ENCODE measurements at places on chromosomes 11 and 22.

- no peak for DNase-seq
Measured at GRCh38 chr11:64734811-64735724, 8.9 kb downstream of the RASGRP2 start.

- DNase-seq: no peak
Measured at GRCh38 chr22:28779833-28780232, 7.3 kb downstream of the CCDC117 start.

DNA sequence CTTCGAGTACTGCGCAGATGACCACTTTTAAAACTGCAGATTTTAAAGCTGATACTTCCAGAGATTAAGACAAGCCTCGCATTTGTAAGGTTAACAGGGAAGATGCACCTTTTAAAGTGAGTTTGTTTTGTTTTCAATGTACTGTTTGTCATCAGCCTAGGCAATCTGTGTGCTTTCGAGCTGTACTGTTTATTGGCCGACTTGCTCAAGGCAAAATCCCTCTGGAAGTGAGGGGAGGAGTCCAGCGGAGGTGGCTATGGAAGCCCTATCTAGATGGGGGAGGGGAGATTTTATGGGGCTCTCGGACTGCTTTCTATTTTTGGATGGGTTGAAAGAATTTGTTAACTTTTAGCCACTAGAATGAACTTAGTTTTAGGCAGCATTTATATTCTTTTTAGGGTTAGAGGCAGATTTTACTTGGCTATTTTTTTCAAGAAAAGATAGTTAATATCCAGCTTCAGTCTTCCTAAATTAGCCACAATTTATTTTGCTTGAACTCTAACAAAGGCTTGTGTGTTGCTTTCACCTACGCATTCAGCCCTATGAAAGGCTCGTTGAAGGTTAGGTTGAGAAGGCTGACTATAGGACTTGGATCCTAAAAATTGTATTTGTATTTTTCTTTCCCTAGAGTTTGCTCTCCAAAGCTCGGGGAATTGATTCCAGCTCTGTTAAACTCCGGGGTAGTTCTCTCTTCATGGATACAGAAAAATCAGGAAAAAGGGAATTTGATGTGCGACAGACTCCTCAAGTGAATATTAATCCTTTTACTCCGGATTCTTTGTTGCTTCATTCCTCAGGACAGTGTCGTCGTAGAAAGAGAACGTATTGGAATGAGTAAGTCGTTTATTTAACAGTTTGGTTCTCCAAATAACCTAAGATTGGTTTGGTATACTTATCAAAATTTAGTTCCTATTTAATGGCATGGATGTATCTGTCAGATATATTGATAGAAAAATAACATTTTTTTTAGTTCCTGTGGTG lies 2.1 kb downstream of the WEE1 start:
- peak; percentile 55 for DNase-seq

DNA sequence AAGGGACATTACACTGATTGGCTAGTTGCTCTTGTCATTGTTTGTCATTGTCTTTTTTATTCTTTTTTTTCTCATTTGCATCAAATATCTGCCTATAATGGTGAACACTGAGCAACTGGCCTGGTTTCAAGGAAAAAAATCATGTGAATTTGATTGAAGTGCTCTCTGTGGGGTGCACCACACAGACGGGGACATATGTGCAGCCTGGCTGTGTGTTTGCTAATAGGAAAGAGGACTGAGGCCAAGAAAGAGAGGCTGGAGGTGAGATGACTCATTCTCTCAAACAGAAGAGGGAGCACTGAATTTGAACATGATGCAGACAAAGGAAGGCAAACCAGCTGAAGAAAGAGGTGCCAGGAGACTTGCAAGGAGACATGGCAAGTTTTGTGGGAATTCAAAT lies 684.9 kb upstream of the CCDC90B start:
- no peak for DNase-seq

DNA sequence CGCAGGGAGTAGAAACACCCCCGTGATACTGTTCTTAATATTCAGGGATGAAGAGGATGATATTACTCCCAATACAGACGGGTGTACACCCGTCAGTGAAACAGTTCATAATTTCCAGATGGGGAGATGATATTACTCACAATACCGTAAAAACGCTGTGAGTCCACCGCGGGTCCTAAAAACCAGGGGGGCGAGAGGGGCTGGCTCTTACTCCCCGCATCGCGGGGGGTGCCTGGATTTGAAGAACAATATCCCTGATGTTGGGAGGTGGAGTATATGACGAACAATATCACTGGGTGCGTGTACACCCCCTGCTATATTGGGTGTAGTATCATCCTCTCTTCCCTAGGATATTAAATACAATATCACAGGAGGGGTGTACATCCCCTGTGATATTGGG lies 20.5 kb upstream of the APOL5 start:
- no peak for DNase-seq

DNA sequence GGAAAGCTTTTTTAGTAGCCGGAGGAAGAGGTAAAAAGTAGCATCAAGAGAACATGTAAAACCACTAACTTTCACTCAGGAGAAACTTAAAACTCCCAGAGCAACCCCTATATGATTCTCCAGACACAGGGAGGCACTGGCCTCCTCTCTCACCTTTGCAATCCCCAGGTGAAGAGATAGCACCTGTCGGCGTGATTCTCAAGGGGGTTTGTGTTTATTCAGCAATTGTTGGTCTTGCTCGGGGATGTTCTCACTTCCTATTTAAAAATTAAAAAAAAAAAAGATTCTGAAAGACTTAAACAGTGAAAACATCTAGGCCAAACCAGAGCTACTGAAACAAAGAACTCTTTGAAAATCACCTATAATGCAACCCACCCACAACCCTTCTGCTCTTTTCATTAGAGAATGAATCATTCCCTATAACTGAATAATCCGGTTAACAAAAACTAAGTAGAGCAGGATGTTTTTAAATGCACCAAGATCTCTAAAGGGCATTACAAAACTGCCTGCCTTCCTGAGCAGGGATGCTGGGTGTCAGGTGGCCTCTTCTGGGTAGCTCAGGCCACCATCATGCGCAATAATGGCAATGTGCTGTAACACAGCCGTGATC lies 24.9 kb downstream of the DHCR7 start:
- no peak for DNase-seq

- no peak for DNase-seq
Measured at GRCh38 chr11:65843811-65844210, 10.0 kb downstream of the SNX32 start.

DNA sequence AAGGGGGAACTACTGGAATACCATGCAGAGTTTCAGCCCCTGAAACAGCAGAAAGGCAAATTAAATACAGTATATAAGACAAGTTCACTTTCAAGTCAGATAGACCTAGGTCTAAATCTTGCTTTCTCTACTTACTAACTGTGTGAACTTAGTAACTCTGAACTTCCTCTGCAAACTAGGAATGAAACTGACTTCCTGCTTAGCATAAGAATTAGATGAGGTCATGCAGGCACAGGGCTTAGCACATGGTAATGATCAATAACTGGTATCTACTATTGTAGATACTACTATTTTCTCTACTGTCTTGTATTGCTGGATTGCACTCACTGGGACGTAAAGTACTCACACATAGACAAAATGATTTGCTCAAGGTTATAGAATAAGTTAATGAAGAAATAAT lies 51.5 kb upstream of the MTNR1B start:
- no peak for DNase-seq

DNA sequence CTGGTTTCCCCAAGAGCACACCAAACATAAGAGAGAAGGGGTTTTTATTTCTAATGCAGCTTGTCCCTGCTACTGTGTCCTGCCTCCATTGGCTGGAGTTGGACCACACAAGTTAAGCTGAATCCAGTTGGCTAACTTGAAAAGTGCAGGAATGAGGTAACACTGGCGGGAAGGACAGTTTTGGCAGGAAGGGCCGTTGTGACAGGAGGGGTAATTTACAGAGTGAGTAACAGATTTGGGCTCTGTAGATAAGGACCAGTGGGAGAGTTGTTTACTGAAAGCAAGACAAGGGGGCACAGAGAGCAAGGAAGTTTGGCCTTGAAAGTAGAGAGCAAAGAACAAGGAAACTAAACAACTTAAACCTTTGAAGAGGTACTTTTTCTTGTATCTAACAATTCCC lies 1623.3 kb upstream of the RAG2 start:
- DNase-seq: no peak

- no peak for DNase-seq
Measured at GRCh38 chr22:48105259-48105658, 1342.8 kb downstream of the TBC1D22A start.

DNA sequence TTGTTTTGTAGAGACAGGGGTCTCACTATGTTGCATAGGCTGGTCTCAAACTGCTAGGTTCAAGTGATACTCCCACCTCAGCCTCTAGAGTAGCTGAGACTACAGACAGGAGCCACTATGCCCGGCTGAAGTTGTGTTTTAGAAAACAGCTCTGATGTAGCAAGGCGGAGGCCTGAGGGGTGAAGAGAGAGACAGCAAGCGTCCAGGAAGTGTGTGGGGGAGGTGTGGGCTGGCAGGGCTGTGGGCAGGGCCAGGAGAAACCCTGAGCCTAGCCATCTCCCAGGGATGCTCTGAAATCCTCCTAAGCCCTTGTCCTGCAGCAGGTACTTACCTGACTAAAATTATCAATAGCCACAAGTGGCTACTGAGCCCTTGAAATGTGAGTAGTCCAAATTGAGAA lies 16.1 kb upstream of the RPS3 start:
- no peak for DNase-seq

DNA sequence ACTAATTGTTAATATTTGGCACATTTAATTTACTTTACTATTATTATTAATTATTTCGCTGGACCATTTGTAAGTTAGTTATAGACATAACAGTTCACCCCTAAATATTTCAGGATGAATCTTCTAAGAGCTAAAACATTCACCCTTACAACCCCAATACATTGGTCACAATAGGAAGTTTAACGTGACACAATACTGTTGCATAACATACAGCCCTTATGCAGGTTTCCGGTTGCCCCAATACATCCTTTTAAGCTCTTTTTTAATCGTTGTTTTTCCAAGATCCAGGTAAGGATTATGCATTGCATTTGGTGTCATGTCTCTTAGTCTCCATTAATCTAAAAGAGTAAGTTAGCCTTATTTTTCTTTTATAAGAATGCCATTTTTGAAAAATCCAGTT lies 71.2 kb downstream of the HSD17B12 start:
- no peak for DNase-seq

DNA sequence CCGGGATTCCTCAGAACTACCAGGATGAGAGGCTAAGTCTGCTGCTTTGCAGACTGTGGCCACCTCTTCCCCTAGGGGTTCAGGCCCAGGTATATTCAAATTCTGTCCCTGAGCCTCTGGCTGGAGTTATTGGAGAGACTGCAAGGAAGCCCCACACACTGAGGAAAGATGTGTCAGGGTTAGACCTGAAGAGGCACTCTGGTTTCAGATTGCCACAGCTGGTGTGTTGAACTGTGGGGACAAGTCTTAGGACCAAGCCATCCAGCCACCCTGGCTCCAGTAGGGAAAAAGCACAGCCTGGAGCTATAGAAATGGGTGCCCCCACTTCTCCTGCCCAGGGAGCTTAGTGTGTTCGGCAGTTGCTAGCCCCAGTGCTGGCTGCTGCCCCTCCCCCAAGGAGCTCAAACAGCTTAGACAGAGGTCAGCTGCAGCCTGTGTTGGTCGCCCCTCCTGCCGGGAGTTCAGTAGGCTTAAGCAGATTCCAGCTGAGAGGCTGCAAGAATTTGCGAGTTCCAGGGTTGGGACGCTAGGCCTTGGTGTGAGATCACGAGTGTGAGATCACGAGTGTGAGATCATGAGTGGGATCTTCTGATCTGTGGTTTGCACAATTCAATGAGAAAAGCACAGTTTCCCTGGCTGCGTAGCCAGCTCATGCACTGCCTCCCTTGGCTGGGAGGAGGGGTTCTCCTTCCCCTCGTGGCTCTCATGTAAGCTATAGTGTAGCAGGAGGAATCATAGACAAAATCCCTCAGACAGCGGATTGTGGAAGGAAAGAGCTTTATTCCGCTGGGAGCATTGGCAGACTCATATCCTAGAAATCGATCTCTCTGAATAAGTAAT lies 552.1 kb upstream of the CHORDC1 start:
- no peak for DNase-seq

DNA sequence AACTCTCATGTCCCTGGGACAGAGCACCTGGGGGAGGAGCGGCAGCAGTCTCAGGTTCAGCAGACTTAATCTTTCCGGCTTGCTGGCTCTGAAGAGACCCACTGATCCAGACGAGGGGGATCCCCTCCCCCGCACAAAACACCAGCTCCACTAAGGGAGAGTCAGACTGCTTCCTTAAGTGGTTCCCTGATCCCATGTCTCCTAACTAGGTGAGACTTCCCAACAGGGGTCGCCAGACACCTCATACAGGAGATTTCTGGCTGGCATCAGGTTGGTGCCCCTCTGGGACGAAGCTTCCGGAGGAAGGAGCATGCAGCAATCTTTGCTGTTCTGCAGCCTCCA lies 157.2 kb upstream of the TMEM45B start:
- no peak for DNase-seq

DNA sequence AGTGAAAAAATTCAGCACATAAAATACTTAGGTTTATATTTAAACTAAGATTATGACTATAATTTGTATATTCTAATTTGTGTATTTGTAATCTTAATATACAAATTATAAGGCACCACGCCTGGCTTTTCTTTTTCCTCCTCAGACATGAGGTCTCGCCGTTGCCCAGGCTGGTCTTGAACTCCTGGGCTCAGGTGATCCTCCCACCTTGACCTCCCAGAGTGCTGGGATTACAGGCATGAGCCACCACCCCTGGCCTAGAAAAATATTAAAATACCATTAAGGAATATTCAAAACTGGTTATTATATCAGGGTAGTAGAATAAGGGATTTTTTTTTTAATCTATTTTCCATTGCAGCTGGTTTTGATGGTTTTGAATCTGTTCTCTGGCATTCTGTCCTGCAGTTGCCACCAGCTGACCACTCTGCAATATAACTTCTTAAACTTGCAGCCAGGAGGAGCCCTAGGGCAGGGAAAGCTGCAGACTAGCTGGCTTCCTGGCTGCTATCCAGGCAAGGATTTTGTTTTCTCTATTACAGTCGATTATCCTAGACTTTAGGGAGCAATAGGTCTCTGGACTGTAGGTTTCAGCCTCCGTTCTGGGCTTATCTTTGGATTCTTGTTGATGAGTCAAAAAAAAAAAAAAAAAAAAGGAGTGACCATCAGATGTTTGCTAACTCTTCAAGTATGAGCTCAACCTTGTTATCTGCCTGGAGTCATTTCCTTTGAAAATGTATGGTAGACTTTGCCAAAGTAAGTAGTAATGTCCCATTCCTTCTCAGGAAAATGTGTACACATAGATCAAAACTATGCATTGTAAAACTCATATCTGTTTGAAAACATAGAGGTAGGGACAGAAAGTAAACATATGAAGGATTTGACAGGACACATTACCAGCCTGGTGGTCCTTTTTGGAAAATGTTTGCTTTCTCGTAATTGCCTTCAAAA lies 13.2 kb downstream of the POLA2 start:
- DNase-seq: peak; percentile 76

DNA sequence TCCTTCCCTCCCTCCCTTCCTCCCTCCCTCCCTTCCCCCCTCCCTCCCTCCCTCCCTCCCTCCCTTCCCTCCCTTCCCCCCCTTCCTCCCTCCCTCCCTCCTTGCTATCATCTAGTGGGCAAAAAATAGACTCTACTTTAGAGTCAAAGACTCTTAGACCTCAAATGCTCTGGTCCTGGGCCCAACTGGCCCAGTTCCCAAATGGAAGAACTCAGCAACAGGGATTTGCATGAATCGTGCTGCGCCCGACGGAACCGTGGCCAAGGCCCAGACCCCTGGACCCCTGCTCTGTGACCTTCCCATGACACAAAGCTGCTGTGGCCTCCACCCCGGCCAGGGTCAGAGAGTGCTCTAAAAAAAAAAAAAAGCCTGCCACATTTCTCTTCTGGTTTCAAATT lies 97.4 kb downstream of the WNT7B start:
- DNase-seq: no peak
